ENCODE measurements at places on chromosomes 13 and 19.

DNA sequence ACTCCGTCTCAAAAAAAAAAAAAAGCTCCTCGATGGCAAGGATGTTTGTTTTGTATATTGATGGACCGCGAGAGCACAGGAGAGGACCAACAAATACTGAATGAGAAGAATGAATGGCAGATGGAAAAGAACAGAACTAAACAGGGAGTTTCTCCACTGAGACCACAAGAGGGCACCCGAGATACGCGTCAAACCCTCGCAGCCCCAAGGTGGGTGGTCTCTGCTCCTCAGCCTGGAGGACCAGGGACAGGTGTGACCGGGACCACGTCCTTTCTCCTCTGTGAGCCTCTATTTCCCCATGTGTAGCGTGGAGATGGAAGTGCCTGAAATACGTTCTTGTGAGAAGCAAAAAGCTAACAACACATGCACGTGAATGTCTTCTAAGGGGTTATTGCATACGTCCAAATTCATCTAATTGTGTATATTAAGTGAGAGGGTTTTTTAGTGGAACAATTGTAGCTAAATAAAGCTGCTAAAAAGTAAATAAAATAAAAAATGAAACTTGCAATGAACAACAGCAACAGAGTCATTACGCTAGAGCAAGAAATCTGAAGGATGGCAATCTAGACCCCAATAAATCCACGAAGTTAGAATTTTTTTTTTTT lies 8.3 kb upstream of the CDC42EP5 start:
- no peak for DNase-seq

DNA sequence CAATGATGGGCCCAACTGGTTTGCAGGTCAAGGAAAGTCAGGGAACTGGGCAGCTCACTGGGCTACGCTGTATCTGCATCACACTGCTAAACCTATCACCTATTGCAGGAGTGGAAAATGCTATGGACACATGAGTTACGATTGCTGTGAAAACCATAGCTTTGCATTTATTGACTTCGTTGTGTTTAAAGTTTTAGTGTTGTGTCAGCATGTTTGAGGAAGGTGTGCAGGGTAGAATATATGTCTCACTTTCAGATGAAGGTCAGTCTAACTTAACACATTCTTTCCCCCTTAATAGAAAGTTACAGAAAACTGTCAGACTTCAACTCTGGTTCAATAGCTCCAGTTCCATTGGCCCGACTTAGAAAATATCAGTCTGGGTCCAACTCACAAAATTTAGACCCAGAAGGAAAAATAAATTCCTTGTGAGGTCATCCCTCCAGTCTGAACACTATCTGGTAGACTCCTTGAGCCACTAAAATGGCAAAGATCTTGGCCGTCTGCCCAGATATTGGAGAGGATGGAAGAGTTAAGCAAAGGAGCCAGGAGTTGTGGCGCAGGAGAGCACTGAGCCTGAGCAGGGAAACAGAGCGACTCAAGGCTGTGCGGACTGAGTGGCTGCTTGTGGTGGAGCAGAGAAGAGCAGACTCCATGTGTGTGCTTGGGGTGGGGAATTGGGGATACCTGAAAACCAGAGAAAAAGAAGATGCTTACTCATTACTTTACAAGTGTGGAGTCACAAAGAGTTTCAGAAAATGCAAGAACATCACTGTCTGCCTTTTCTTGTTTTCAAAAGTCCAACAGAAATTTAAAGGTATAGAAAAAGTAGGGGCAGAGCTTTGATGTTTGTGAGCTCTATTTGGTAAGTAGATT lies 518.5 kb downstream of the FGF9 start:
- no peak for DNase-seq

DNA sequence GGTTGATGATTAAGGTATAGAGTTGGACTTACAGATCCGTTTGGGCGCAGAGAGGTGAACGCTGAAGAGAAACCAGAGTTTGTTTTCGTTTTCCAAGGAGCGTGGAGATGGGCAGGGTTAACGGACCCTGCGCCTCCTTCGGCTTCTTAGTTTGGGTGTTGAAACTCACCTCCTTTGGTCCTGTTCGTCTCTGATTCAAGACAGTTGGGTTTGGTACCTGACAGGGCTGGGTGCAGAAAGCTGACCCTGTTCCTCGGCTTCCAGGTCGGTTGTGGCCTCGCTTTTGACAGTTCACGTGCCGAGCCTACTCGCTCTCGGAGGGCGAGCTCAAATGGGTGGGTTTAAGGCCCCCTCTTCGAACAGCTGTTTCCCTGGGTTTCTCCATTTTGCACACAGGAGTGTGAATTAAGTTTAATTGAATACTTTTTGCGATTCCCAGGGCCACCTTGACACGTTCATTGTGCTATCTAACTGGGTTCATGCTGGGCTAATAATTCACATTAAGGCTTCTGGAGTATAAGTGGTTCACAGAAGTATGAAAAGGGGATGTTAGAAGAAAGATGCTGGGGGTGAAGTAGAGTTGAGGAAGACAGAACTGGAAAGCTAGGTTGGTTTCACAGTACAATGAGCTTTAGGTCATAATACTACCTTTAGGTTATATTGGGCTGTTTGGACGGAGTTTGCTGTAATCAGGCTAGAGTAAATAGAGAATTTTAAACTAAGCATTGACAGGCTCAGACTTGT lies 638 bp downstream of the USPL1 start:
- DNase-seq, result no peak

- DNase-seq, result no peak
Measured at GRCh38 chr19:55257461-55258420, 1.1 kb downstream of the PPP6R1 start.

- peak; percentile 68 for DNase-seq
Measured at GRCh38 chr19:2648528-2648937, 54.0 kb downstream of the GNG7 start.

DNA sequence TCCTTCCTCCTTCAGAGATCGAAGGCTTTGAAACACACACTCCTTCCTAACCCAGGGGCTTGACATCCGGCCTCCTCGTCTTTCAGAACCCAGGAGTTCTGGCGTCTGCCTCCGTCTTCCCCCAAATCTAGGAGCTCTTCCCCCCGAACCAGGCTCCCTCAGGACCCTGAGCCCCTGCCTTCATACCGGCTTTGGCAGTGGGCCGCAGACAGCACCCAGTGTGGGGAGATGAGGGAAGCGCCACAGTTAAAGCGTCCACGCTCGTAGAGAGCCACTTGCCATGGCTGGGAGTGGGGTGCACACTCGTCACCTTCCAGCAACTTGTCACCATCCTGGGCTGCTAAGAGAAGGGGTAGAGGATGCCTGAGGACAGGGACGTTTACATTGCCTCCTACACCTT lies 3.9 kb upstream of the KLK1 start:
- no peak for DNase-seq

DNA sequence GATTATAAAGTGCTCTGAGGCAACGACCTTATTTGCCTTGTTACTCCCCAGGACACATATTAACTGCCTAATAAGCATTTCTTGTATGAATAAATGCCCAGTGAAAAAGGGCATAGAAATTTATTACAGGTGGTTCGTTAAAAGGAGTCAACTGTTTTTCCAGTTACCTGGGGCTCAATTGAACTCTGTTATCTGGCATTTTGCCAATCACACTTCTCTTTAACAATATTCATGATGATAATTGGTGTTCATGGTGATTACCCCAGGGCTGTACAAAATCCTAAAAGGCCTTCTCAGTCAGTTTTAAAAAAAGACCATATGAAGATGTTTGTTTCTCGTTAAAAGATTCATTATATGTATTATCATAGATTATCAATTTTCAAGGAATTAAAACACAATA lies 57.1 kb downstream of the KL start:
- DNase-seq, result no peak

DNA sequence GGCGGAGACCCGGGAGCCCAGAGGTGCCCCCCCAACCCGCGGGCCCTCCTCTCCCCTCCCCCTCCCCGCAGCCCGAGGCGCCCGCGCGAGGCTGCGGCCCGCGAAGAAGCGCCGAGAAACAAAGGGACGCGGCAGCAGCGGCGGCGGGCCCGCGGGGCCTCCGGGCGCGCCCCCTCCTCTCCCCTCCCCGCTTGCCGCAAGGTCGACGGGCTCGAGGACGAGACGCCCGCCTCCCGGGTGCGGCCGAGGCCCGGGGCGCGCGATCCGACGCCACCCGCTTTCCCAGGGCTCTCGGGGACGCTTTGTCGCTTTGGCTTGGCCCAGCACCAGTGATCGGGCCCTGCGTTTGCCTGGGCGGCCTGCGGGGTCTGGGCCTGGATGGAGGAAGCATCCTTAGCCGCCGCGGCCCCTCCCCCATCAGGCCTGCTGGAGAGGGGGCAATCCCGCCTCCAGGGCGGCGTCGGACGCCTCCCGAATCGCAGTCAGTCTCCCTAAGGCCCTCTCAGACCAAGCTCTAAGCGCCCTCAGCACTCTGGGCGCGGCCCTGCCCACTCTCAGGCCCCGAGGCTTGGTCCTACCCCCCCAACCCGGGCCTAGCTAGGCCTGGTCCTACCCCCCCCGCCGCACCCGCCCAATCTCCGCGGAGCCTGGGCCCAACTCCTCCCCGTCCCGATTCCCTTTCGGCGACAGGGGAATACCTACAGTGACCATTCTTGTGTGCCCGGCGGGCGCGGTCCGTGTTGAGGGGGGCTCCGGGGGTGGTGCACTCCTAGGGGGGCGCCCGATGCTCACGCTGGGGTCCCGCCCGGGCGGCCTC lies 740 bp downstream of the ELAVL3 start:
- DNase-seq, result no peak

DNA sequence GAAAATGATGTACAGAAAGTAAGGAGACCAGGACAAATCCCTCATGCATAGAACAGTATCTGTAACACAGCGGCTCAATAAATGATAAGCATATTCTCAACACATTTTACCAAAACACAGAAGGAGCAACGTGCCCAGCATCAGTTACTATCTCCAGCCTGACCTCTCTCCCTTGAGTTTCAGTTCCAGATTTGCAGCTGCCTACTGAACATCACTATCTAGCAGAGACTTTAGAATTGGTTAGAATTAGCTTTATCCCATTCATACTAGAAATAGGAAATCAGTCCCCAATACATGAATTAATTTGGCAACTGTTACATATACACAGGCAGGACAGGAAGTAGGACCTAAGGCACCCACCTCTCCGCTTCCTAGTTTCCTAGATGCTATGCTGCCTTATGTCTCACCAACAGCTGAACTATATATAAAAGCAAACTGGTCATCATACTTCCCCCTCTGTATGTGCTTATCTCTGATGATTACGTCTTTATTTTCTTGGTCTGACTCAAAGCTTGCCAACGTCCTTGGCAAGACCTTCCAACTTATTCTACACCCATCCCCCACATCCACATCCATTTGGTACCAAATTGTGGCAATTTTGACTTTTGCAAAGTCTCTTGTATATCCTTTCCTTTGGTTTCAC lies 61.1 kb downstream of the SACS start:
- DNase-seq, result no peak

DNA sequence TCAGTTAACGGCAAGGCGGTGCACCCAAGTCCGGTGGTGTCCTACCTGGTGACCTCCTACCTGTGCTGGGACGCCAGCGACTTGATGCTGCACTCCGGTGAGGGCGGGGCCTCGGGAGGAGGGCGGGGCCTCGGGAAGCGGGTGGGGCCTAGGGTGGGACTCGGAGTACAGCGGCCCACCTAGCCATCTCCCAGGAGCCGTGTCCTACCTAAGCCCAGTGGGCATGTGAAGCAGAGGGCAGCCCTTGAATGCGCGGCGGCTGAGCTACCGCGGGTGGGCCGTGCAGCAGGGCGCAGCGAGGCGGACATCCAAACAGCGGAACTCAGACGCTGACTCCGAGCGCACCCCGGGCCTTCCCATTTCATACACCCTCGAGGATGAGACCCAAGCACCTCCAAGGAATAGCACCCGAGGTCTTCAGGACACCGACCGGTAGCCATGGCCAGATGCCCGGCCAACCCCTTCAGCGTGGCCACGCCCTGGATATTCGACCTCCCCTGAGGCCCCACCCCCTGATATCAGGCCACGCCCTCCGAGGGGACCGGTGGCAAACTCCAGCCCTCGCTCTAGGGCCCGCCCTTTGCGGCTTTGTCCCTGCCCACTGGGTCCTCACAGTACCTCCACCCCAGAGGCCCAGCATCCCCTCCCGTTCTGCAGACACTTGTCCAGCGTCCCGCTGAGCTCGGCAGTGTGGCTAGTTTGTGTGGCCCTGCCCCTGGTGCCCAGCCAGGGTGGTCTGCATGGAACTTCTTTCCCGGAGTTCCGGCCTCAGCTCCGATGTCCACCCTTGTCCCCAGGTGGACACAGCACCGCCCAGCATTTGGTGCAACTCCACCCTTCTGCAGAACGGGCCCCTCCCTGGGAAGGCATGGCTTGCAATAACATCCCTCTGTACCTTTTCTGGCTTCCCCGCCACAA lies 5.4 kb downstream of the KLK1 start:
- no peak for DNase-seq

DNA sequence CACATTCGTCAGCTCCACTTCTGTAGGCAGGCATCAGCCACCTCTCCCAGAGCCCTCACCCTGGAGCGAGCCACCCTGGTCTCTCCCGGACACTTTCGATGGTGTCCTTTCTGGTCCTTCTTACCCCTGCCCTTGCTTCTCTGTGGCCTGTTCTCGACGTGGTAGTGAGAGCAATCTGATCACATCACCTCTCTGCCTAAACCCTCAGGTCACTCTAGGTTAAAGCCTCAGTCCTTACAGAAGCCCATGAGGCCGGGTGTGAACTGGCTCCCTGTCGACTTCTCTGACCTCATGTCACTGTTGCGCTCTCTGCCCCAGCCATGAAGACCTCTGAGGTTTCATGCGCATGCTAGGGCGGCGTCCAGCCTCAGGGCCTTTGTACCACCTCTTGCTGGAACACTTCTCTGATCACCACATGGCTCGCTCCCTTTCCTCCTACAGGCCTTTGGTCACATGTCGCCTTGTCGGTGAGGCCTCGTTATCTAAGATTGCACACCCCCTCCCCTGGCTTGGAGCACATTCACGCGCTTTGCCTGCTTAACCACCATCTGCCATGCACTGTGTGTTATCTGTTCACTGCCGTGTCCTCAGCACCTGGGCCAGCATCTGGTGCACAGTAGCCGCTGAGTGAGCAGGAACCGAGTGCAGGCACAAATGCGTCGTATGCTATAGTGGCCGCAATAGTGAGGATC lies 101.5 kb downstream of the DPF1 start:
- no peak for DNase-seq

GRCh38 chr13:106568299-106569003 lies 514 bp upstream of the ARGLU1 start:
- no peak for DNase-seq

All from SHP77 treated with DMSO at 0.1 percent for 48 hours (cell line).